Nephron progenitor cell (in vitro differentiated cells): ENCODE measurements at places on chromosomes 5 and 9.

DNA sequence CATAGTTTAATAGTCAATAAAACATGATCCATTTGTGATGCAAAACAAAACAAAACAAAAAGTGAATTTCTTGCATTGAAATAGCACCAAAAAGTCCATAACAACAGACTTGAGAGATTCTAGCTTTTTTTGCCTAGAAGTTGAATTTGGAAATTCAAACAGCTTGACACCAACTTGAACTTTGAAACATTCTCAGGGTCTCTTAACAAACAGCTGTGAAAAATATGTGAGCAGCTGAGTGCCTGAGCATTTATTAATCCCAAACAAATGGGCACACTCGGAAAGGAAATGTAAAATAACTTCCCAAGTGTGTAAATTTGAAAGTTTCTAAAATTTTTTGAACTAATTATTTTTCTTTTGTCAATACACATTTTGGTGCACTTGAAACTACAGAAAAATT lies 56.0 kb upstream of the HMHB1 start:
- DNase-seq: no peak

- no peak for DNase-seq
These were observed 447.9 kb downstream of the SPATA31D1 start for GRCh38 chr9:82436475-82436874.

- DNase-seq: no peak
These were observed 25.0 kb downstream of the SH3TC2 start for GRCh38 chr5:149037817-149038216.

GRCh38 chr5:171714261-171714660 lies 71.4 kb upstream of the SMIM23 start:
- DNase-seq: no peak

GRCh38 chr5:45110399-45110798 lies 301.7 kb downstream of the MRPS30 start:
- DNase-seq: no peak

GRCh38 chr9:112029921-112030444 lies 133.4 kb downstream of the UGCG start:
- no peak for DNase-seq

GRCh38 chr9:26169708-26170107 lies 491.5 kb upstream of the TUSC1 start:
- no peak for DNase-seq

- DNase-seq: no peak
These were observed 131.1 kb downstream of the PAX5 start for GRCh38 chr9:36902861-36903524.

GRCh38 chr5:142670804-142671203 lies 15.1 kb downstream of the FGF1 start:
- DNase-seq: no peak

- DNase-seq: no peak
These were observed 310.0 kb downstream of the ASTN2 start for GRCh38 chr9:117104716-117105495.

GRCh38 chr5:58598440-58598839 lies 15.6 kb downstream of the RAB3C start:
- DNase-seq: no peak

- DNase-seq: no peak
These were observed 17.8 kb downstream of the MED10 start for GRCh38 chr5:6360323-6361072.

GRCh38 chr9:120713257-120714087 lies 798 bp downstream of the MEGF9 start:
- DNase-seq: no peak

DNA sequence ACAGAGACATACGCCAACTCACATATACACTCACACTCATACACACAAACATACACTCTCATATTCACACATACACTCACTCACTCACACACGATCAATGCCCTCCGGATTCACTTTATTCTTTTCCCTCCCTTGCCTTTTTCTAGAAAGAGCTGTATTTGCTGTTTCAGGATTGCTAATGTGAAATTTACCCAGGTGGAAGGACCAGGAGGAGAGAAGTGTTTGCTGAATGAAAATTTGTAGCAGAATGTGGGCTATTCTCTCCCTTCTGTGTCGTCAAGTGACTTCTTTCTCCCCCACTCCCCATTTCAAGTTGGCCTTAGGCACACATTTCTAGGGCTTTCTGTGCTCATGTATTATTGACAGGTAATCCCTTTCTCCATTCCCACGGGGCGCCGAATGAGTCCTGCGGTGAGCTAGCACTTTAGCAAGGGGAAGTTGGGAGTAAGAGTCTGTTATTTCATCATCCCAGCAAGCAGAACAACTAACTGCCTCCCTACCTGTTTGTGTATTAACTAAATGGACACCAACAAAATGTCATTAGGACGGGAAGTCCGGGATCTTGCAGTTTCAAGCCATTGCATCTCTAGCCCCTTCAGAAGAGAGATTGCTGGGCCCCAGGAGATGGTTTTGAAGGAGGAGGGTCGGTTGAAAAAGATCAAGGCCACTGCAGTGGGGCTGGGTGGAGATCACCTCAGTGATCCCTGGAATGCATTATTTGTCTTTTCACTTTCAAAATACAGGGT lies 97.1 kb upstream of the TAF11L2 start:
- DNase-seq: peak; percentile 10

DNA sequence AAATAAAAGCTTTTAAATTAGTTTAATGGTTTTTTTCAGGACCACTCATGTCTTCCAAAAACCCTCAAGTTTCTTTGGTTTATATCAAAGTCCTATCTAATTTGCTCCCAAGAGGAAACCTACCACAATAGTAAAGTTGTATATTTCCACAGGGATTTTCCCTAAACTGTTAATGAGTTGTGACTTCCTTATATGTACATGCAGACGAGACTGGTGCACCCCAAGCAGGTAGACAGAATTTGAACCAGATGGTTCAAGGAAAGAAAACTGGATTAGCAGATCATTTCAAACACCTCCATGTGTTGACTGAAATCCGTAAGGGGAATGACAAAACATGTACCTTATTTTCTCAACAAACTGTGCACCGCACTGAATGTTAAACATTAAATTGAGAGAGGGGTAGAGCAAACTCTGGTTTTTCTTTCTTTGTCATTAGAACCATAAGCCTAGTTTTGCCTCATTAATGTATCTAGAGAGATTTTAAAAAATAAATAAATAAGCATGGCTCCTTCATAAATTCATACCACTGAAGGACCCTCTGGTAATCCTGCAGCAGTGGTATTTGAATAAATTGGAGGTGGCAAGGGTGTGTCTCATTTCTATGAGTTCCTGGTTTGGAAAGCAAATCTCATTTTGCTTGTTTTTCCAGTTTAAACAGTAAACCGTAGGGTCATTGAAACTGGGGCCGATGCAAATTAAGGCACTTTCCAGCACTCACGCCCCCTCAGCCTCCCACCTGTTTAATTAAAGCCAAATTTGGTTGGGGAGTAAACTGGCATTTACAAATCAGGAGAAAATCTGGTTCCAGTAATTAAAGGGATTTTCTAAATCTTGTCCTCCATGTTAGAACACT lies 51.1 kb downstream of the ENC1 start:
- no peak for DNase-seq

DNA sequence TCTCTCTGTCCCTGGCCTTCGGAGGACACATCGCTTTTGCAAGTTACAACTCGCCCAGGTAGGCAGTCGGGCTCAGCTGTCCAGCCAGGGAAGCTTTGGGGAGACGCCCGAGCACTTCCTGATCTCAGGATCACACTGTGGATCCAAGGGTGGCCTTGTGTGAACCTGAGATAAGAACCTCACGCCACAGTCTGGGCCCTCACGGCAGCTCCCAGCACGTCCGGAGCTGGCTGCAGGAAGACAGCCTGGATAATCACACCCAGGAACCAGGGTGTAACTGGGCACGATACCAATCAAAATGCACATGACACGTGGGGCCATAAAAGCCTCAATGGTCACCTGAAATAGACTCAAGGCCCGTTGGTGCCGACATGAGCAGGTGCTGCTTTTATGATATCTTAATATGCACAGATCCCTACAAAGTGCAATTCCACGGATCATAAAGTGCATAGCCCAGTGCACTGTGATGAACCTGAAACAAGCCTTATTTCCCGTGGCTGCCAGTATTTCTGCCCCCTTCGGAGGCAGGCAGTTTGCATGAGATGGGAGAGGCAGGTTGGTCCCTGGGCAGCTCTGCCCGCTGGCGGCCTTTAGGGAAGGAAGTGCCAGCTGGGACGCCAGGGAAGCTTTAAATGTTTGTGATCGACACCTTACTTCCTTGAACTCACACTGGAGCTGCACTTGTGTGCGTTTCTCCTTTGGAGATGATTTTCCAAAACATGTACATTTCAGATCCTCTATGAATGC lies 14.5 kb downstream of the SLC6A18 start:
- DNase-seq: no peak

GRCh38 chr9:112218908-112219307 lies 43.8 kb upstream of the SUSD1 start:
- DNase-seq: no peak

- no peak for DNase-seq
These were observed 2.3 kb downstream of the CLTA start for GRCh38 chr9:36193023-36193422.

DNA sequence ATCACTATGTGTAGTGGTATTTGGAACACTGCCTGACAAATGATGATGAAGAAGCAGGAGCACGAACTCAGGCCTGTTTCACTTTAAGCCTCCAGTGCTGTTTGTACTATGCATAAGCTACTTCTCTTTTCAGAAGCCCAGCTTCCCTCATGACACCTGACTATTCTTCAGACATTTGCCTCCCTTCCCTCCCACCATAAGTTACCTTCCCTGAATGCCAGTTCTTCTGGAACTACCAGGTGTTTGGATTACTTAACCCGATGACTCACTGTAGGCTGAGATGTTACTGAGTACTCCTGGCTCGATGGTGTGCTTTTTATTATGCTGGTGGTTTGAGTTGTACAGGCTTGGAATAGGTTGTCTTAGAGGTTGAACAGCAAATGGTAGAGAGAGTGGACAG lies 180.0 kb downstream of the SPATA31D1 start:
- DNase-seq: no peak

DNA sequence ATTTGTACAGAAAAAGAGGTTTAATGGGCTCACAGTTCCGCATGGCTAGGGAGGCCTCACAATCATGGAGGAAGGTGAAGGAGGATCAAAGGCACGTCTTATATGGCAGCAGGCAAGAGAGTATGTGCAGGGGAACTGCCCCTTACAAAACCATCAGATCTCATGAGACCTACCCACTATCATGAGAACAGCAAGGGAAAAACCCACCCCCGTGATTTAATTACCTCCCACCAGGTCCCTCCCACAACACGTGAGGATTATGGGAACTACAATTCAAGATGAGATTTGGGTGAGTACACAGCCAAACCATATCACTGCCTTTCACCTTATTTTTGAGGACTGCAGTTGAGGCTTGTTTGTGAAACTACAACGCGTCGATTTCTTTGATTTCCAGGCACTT lies 20.9 kb upstream of the NEUROG1 start:
- DNase-seq: no peak

- DNase-seq: no peak
These were observed 1.6 kb upstream of the HK3 start for GRCh38 chr5:176900780-176901204.

DNA sequence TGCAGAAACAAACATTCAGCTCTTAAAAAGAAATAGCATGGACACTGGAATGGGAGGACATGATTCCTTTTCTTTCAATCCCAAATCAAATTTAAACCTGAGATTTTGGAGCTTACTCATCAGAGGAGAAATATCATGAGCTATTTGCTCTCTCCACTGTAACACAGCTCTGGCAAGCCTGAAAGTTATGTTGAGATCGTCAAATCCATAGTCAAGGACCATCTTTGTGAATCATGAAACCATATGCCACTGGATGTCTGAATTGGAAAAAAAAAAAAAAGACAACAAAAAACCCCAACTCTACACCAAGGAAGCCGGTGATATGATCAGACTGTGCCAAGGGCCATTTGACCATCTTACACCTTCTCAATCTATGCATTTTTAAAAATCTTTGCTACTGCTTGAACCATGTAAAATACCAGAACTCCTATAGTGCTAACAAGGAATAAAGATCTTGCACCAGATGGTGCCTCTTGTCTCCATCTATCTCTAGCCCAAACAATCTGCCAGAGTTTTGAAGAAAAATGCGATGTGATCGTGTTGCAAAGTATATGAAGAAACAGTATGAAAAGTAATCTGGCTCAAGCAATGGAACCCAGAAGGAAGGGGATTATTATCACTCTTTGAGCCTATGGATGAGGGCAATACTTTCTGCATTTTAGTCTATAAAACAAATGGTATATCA lies 138.1 kb upstream of the MEF2C start:
- no peak for DNase-seq

DNA sequence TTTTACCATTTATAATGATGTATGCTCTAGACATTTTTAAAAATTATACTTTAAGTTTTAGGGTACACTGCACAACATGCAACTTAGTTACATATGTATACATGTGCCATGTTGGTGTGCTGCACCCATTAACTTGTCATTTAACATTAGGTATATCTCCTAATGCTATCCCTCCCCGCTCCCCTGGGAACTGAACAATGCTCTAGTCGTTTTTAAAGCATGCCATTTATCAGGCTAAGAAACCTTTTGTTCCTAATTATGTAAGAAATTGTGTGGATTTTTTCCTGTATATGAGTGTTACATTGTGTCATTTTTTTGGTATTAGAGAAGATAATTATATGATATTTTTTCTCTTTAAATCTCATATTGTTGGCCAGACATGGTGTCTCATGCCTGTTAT lies 72.8 kb upstream of the SGCD start:
- DNase-seq: no peak

DNA sequence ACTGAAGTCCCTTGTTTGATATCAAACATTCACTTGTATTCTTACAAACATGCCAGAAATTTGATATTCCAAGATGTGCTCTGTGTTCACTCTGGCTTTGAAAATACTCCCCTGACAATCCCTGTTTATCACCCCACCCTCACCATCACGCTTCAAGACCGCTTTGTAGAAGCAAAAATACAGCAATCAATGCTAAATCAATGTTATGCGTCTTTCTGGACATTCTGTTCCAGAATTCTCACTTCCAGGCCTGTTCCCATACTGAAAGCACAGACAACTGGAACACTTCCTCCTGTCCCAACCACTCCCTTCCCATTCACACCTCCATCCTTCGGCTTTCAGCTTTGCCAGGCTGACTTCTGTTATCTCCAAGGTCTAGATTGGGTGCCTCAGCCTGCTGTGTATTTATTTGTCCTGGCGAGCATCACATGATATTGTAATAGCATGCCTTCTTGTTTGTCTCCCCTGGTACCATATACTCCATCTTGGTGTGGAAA lies 72.8 kb downstream of the SNCAIP start:
- no peak for DNase-seq

DNA sequence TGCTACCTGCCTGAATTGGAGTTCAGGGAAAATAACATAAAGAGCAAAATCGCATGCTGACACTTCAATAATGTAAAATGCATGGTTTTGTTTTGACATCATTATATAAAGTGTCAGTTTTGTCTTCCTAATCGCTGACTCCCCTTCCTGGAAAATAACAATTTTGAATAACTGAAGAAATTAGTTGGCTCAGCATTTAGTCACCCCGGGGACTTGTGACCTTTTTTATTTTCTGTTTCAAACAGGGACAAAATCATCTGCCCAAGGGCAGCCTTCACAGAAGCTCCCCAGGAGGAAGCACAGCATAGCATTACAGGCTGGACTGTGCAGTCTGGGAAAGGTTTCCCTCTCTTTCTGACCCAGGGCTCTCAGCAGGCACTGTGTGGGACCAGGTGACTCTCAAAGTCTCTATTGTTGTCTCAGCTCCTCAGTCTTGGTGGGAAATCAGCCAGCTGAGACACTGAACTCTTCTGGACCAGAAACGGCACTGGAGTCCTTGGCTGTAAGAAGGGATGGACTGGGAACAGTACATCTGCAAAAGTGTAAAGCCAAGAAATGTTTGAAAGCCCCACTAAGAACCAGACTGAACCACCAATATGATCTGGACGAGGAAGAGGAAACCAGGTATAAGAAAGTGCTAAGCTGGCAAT lies 671.3 kb upstream of the KLF4 start:
- no peak for DNase-seq
